Brain microvascular endothelial cell (primary cell): ENCODE measurements at places on chromosomes 5 and 9.

- DNase-seq: no peak
These were observed 226.3 kb downstream of the AOPEP start for GRCh38 chr9:94952565-94953373.

GRCh38 chr5:156310115-156310514 is 16.8 kb upstream of the SGCD start:
- no peak for DNase-seq

- DNase-seq: no peak
These were observed 24.8 kb upstream of the ALDH1A1 start for GRCh38 chr9:72977670-72978069.

DNA sequence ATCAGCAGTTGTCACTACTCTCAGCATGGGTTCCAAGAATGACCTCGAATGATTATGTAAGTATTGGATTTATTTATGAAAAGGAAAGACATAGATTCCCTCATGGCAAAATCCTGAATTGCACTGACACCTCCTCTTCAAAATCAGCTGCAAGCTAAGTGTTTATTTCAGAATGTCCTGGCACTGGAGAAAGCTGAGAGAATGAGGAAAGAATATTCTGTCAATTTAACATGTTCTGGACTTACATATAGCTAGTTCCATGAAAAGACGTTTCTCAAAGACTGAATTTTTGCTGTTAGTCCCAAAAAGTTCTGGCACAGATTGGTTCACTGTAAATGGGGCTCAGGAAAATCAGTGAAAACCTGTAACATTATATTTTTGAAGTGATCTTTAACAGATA is 120.3 kb downstream of the NREP start:
- DNase-seq: no peak

DNA sequence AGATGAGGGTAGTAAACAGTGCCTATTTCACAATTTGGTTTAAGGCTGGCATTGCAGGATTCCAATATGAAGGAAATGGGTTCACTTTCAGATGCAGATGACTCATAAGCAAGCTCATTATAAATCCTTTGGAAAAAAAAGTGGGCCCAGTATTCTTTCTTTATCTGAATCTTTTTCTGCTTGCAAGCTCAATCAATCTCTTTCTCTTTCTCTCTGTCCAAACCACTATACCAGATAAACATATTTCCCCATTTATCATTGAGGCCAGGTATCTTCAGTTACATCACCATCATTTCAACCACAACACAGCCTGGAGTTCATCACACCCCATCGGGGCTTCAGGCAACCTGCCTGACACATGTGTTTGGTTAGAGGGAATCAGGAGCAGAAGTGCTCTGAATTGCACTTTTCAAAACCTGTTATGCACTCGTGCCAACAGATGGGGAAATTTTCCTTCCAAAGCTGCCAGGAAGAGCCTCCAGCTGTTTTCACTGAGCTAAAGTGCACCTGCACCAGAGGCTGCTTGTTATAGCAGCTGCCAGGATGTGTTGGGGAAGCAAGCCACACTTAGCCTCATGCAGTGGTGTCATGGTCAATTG is 30.0 kb upstream of the MAMDC2 start:
- no peak for DNase-seq

GRCh38 chr9:114397848-114398605 is 10.2 kb upstream of the AKNA start:
- DNase-seq: peak; percentile 90

- no peak for DNase-seq
These were observed 23.9 kb downstream of the ARHGEF28 start for GRCh38 chr5:73649926-73650325.

DNA sequence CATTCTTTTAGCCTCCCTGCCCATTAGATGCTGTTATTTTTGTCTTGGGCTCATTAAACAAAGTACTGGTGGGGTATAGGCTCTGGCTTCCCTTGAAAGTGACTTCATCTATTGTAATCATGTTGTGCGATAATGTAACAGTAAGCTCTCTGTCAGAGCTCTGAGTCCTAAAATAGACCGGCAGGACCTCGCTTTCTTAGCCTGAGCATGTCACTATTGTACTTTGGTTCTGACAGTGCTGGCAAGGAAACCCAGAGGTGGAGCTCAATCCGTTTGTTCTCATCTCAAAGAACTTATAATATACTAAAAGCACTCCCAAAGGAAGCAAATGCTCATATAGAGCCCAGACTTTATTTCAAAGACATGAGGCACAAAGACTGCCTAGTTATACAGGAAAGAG is 339.1 kb upstream of the CCNH start:
- no peak for DNase-seq

GRCh38 chr5:115695310-115695880 is 69.6 kb upstream of the TMED7 start:
- no peak for DNase-seq

DNA sequence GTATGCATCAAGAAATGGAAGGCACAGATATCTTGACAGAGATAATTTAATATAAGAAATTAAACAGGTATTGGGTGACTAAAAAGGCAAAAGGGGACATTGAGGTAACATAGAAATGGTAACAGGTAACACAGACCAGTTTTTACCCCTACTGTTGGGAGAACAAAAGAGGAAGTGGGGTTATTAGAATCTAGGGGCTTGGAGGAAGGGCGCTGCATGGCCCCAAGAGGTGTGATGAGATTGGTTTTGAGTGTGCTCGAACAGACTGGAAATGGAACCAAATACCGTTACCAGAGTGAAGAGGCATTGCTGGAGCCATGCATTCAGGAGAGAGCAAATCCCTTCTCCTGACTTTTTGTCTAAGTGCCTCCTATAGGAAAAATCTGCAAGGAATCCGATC is 193.9 kb downstream of the ALDH1A1 start:
- no peak for DNase-seq

GRCh38 chr9:123756484-123757106 is 173.3 kb downstream of the DENND1A start:
- DNase-seq: no peak

- DNase-seq: no peak
These were observed 368 bp upstream of the FRMPD1 start for GRCh38 chr9:37650299-37650872.

- DNase-seq: no peak
These were observed 13.2 kb downstream of the NDUFS6 start for GRCh38 chr5:1814183-1815020.

DNA sequence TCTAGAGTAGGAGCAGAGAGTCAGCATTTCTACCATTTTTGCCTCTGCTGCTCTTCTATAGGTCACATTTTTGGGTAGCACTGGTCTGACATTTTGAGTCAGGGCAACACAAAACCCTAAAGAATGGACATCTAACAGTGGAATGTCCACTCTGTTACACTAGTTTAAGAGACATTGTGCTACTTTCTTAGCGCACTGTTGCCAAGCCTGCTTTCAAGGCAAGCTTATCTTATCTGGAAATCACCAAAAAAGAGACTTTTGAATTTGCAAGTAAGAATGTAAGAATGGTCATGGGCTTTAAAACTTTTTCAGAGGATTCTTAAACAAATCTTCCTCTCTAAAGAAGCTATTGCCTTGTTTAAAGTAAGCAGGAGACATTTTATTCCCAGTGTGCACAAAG is 73.0 kb upstream of the STARD4 start:
- no peak for DNase-seq

- DNase-seq: peak; percentile 92
These were observed 88.7 kb downstream of the BASP1 start for GRCh38 chr5:17305964-17306725.

DNA sequence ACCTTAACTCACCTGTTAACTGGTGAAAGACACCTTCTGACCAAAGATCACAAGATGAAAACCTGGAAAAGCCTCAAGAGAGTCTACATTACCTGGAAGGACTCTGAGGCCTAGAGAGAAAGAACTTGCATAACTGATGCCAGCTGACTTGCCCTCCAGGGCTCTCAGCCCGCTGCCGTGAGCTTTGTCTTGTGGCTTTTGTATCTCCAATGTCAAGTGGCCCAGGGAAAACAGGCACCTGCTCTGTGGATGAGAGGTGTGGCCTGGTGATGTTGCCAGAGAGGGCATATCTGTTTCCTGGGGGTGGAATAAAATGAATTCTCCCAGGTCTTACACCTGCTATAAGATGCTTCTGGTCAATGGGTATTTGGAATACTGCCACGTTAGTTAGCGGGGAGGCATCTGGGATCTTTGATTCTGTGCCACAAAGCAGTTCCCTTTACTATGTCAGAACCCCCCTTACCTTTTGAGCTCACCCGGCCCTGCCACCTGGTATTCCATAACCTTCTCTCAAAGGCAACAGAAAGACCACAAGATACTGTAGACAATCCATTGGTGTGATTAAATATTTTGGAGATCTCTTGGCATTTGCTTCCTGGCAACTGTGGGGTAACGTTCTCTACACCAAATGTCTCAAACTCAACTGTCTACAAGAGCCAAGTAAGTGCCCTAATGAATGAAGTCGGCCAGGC is 54.9 kb upstream of the N4BP3 start:
- no peak for DNase-seq

- DNase-seq: no peak
These were observed 142.4 kb upstream of the ERCC6L2 start for GRCh38 chr9:95732802-95733688.

GRCh38 chr5:146799231-146799630 is 79.3 kb downstream of the PPP2R2B start:
- no peak for DNase-seq

- DNase-seq: no peak
These were observed 129.4 kb downstream of the EDIL3 start for GRCh38 chr5:84255315-84255714.

DNA sequence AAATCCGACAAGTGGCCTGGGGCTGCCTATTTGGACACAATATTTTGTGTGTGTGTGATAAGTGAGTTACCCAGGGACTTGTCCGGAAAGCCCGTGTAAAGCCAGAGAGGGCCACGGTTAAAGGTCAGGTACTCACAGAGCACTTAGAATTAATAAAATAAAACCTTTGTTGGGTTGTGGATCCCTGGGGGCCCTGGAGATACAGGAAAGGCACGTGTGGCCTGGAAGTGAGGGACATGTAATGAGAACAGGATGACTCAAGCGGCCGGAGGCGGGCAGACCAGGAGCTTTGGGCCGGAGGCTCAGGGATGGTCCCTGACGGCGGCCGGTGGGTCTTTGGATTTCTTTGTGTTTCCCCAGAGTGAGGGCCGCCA is 1.0 kb downstream of the DMRT2 start:
- no peak for DNase-seq

- no peak for DNase-seq
These were observed 18.5 kb downstream of the TBC1D2 start for GRCh38 chr9:98236901-98237487.

DNA sequence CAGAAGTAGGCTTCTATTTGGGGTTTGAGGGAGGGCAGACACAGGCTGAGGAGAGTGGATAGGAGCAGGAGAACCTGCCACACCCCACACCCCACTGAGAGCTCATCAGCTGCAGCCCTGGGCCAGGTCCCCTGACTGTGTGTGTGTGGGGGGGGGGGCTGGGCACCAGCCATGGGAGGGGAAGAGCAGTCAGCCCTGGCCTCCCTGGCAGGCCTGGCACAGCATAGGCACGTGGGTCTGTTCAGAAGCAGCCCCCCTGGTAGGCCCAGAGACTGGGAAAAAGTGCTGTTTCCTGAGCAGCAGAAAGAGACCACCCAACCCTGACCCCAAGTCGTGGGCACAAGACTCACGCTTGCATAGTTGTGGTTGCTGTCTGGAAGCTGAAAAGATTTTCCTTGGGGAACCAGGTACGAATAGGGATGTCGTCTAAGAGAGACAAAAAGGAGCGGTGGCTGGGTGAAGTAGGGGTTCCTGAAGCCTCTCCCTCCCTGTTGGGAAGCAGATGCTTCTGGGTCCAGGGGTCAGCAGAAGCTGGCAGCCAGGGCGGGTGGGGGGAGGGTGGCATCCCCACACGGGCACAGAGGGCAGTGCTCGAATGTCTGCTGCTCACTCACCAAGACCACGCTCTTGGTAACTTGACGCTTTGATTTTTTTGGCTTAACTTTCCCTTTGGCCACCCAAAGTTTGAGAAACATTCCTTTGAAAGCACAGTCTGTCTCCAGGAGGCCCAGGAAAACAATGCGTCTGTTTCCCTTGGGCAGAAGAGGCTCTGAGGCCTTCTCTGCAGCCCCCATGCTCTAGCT is 2.9 kb downstream of the NSMF start:
- peak; percentile 46 for DNase-seq

- no peak for DNase-seq
These were observed 26.2 kb upstream of the CTNNAL1 start for GRCh38 chr9:109039539-109039938.

DNA sequence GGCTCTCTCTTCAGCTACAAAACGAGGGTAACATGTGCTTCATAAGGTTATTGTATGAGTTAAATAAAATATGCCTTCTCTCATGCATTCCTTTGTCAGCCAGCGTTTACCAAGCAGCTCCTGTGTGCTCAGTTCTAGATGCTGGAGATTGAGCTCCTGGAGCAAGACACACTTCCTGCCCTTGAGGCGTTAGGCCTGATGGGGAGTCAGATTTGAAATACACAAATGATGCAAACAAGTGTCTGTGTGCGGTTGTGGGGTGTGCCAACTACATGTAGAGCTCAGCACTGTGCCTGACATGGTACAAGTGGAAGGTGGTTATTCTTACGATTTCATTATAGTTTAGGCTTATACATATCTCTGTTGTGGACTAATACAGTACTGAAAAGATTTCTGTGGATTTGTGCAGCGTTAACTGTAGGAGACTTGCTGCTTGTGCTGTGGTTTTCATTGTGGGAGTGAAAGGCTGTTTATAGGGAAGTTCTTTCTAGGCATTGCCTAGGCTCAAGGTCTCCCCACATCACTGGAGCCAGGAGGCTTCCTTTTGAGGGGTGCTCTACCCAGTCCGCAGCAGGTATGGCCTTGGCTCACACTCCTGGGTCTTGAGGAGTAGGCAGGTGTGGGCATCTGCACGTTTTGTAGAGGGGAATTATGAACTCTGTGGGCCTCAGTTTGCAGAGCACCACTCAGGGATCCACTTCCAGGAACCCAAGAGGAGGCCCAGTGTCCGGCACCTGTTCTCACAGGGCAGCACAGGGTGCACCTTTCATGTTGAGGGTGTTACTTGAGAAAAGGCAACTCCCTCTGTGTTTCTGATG is 39.8 kb upstream of the ANGPTL2 start:
- DNase-seq: no peak
